ENCODE measurements at places on chromosomes 2 and 18. TPM values are rescaled to one million over a fixed set of nuclear protein-coding genes. Genes with fewer than 3 reads are reported as not detected.

LYG1 gene
- total RNA-seq: 0.35 TPM

COL4A4 gene
- not detected for total RNA-seq

LHCGR gene
- not detected for total RNA-seq

DNA sequence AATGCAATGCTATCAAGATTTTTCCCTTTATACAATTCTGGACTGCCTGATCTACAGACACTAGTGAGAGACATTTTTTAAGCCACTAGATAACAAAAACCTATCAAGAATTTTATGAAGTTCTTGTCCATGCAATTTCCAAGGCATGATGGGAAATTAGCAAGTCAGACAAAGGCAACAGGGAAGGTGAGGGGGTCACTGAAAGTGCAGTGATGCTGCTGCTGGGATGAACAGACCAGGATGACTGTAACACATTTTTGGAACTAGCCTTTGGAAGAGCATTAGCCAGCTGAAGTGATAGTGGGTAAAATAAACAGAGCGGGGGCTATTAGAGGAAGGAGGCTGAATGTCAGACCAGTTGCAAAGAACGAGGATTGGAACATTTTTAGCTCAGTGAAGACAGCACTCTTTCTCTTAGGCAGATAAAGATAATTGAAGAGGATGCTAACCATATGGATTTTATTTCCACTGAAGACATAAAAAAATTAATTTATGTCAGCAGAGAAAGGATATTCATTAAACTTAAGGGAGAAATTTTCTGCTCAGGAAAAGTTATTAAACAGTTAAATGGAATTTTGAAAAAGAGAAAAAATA, 17.9 kb downstream of the NRXN1 start:
- DNase-seq: no peak

CYRIA gene
- 38.4 TPM for total RNA-seq

DNA sequence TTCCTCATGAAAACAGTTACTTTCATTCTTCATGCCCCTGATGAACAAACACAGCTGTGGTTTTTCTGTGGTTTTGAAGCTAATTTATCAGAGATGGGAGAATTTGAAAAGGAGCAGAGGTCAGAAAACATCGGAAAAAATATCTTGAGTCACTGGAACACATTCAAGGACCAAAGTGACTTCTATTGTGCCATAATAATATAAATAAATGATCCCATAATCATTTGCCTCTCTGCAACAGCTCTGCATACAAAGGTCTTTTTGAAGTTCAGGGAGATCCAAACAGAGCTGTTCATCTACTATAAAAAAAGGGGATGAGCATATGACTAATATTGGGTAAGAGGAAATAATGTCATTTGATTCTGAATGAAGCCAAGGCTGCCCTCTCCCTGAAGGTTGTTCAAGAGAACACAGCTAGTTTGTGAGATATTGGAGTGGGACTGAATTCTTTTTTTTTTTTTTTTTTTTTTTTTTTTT, 201.3 kb upstream of the GALNT5 start:
- peak; percentile 83 for DNase-seq

DNA sequence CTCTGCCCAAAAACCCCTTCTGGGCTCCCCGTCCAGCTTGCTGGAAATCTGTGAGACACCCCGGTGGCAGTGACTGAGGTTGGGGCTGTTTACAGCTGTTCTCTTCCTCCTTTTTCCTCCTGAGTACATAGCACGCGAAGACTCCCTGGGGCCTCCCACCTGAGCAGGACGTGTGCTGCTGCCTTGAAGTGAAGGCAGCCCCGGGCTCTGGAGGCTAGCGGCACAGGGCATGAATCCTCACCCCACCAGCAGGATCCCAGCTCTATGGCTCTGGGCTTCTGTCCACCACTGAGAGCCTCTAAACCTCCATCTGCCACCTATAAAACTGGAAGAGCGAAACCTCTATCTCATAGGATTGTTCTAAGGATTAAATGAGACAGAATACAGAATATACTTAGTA, 182.5 kb downstream of the TMEM163 start:
- no peak for DNase-seq

HJURP gene
- 42.4 TPM for total RNA-seq

DNA sequence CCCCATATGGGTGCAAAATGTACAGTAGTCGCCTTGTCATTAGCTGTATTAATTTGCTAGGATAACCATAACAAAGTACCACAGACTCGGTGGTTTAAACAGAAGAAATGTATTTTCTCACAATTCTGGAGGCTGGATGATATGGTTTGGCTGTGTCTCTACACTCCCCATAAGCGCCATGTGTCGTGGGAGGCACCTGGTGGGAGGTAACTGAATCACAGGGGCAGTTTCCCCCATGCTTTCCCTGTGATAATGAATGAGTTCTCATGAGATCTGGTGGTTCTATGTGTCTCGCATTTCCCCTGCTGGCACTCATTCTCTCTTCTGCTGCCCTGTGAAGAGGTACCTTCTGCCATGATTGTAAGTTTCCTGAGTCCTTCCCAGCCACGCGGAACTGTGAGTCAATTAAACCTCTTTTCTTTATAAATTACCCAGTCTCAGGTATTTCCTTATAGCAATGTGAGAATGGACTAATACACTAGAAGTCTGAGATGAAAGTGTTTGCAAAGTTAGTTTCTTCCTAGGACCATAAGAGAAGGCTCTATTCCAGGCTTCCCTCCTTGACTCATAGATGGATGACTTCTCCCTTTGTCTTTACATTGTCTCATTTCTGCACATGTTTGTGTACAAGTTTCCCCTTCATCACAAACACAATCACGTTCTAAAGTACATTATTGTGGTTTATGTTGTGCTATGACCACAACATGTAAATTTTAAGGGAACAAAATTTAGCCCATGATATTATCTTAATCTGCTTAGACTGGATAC, 1442.6 kb downstream of the SUCLG1 start:
- no peak for DNase-seq

TRMT61B gene
- 14.9 TPM for total RNA-seq

DNA sequence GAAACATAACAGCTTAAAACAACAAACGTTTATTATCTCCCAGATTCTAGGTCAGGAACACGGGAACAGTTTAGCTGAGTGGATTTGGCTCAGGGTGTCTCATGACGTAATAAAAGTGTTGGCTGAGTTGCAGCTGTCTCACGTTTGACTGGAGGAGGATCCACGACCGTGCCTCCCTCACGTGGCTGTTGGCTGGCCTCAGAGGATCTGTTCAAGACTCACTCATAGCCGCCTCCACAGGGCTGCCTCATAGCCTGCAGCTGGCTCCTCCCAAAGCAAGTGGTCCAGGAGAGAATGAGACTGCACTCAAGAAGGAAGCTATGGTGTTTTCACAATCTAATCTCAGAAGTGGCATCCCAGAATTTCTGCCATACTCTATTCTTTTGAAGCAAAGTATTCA, 167.1 kb downstream of the RPRM start:
- DNase-seq: no peak

HOXD13 gene
- total RNA-seq: not detected

DNA sequence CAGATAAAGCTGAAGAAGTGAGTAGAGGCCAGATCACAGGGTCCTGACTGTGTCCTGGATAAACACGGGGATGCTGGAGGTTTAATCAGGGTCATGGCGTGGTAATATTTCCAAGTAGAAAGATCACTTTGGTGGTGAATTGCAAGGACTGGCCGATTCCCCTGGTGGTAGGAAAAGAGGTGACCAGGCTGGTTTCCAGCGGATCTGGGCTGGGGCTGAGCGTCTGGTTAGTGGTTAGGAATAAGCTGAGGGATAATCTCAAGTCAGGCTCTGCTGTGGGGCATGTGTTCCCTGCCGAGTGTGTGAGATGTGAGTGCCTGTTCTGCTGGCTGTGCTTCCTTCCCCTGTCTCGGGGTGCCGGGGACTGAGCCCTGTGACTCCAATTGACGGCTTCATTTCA, 484.0 kb downstream of the TSN start:
- DNase-seq: no peak

DNA sequence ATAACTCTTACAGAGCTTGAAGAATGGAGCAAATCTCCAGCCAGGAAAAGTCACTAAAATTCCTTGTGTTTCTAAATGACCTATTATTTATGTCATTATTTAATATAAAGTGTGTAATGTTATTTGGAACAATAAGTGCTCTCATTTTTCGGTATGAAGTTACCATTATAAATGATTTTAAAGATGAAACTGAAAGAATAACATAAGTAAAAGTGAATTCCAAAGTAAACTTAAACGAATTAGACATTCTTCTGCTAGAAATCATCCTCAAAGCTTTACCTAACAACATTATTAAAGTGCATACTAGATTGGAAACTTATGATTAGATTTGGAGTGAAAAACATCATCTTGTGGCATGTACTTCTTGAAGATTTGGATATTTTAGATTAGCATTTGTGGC, 897.2 kb upstream of the CDH2 start:
- no peak for DNase-seq

DNA sequence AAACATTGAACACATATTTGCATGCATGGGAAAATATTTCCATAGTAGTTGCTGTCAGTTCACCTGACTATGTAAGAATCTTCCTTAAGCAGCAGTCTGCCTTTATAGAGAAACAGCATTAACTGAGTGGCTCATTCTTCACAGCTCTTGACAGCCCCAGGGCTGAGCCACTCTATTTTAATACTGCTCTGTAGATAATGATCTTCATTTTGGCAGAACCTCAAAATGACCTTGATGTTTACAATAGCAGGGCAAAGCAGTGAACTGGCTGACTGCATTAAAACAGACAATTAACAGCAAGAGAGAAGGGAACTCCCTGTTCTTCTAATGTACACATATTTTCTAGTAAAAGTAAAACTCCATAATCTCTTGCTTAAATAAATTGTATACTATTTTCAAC, 580.6 kb upstream of the SOX11 start:
- DNase-seq: no peak

MAP3K19 gene
- total RNA-seq: not detected

AQP12A gene
- not detected for total RNA-seq

GRCh38 chr2:212033888-212034287, 504.7 kb downstream of the ERBB4 start:
- peak; percentile 24 for DNase-seq

DNA sequence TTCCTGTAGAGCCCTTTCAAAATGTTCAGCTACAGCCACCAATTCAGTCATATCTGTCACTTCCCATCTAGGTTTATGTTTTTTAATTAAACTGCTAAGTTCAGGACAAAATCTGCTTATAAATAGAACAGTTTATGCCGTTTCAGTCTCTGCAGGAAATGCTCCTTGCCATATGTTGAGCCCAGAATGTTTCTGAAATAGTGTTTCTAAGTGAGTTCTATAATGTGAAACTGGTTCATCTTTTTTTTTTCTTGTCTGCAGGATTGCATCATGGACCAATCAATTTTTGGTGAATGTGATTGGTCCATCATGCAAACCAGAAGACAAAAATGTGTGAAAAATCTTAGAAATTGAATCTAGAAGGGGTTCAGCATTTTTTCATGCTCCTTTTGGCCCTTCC, 30.2 kb upstream of the RHOB start:
- DNase-seq: no peak

DNA sequence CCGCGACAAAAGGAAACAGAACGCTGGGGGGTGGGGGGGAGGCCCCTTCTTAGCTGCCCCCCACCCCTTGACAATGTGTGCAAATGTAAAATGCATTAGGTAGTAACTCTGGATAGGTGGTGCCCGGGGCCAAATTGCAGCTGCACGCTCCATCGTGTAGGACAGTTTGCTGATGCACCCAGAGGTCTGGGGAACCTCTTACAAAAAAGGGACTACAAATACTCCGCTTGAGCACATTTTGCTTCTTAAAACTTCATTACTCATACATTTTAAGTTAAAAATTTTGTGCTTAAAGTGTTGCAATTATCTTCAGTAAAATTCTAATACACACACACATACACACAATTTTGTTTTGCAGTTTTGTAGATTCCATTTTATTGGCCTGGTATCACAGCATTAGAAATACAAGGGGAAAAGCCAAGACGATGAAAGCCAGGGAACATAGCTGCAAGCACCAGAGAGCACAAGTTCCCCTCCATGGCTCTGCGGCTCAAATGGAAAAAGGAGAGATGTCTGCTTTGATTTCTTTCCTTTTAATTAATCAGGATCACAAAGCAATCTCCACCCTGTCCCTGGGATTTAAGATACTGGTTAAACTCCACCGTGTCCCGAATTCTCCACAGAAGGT, 582.1 kb downstream of the ZEB2 start:
- DNase-seq: peak; percentile 4

- peak; percentile 85 for DNase-seq
Observed at GRCh38 chr2:101520246-101520645, 45.3 kb upstream of the RFX8 start.

- no peak for DNase-seq
Observed at GRCh38 chr2:99735753-99736152, 245.9 kb upstream of the REV1 start.

DNA sequence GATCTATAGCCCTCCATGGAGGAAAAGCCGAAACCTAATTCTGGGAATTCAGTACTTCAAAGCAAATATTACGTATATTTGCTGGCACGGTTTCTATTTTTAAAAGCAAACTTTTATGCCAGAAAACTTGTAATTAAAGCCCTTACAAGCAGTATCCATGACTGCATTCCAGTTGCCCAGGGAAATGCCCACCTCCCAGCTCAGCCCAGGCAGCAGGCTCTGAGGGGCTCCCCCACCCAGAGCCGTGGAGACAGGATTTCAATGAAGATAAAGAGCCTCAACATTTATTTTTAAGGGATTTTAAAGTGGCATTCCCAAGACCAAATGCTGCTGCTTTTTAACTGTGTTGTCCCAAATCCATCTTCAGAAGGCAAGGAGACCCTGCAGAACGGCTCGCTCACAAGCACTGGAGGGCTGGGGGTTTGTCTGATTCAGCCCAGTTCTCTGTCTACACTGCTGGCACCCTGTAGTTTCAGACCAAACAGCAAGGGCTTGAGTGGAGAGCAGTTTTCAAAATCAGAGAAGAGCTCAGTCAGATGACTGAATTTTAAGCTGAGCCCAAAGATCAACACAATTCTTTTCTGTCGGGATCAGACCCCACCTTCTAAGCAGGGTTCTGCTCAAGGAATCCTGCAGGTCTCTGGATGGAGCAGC, 105.1 kb downstream of the KCNF1 start:
- no peak for DNase-seq

SKA1 gene
- total RNA-seq: 23.9 TPM

SPATA3 gene
- not detected for total RNA-seq

DNA sequence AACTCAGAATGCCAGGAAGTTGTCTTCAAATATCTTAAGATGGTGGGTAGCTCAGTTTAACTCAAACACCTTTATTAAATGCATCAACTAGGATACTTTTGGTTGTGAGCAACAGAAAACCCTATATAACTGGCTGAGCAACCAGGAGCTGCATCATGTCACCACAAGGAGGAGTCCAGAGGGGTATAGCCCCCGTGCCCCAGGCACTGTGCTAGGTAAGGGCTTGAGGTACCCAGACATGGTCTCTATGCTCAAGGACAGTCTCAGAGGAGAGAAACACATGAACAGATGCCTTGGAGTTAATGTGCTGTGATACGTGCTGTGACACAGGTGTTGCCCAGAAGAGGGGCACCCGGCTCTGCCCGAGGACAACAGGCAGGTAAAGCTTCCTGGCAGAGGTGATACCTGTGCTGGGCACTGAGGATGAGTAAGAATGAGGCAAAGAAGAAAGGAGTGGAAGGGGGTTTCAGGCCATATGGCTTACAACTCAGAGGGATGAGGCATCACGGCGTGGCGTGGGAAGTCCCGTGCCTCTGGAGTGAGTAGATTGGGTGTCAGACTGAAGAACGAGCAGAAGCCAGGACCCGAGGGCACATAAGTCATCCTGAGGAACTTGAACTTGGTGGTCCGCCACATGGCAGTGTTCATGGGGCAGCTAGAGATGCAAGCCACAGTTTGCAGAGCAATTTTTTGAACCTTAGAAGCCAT, 32.0 kb upstream of the CAB39 start:
- DNase-seq: no peak

All from endothelial cell of umbilical vein (primary cell).